ENCODE measurements at places on chromosomes 4 and X. TPM values are rescaled to one million over a fixed set of nuclear protein-coding genes. Genes with fewer than 3 reads are reported as not detected.

The ADAMTS3 gene
- 3.0 TPM for total RNA-seq

The C4orf50 gene
- total RNA-seq = not detected

The NUP62CL gene
- total RNA-seq = not detected

The CFP gene
- total RNA-seq = 0.60 TPM

The ENPP6 gene
- total RNA-seq = not detected

The STPG2 gene
- total RNA-seq = 0.77 TPM

The CNGA1 gene
- not detected for total RNA-seq

The LDOC1 gene
- 28.6 TPM for total RNA-seq

The PF4V1 gene
- not detected for total RNA-seq

The POLN gene
- 9.1 TPM for total RNA-seq

The CPZ gene
- total RNA-seq = 22.2 TPM

The TBC1D9 gene
- total RNA-seq = 46.5 TPM

The PIM2 gene
- 5.1 TPM for total RNA-seq

The UCP1 gene
- not detected for total RNA-seq

The NPY2R gene
- total RNA-seq = not detected

The HSPA4L gene
- total RNA-seq = 4.0 TPM

The CTAG1A gene
- total RNA-seq = not detected

The XAGE1A gene
- not detected for total RNA-seq

The SUPT20HL2 gene
- not detected for total RNA-seq

The DIPK2B gene
- total RNA-seq = not detected

The SOWAHB gene
- total RNA-seq = 2.6 TPM

The PARM1 gene
- total RNA-seq = 1.0 TPM

The TMEM156 gene
- 0.32 TPM for total RNA-seq

The ASB5 gene
- total RNA-seq = not detected

The MFAP3L gene
- 6.8 TPM for total RNA-seq

The FAT4 gene
- 17.7 TPM for total RNA-seq

The PNMA6F gene
- not detected for total RNA-seq

The STATH gene
- total RNA-seq = not detected

The NPNT gene
- total RNA-seq = 2.7 TPM

The IQSEC2 gene
- total RNA-seq = 8.2 TPM

The PPEF2 gene
- not detected for total RNA-seq

The EXOC1L gene
- total RNA-seq = not detected

The EVC2 gene
- 2.8 TPM for total RNA-seq

The TMPRSS11D gene
- total RNA-seq = not detected

The CXCL3 gene
- 0.20 TPM for total RNA-seq

The PHOX2B gene
- not detected for total RNA-seq

The MAML3 gene
- total RNA-seq = 7.2 TPM

The SMARCA5 gene
- total RNA-seq = 55.4 TPM

The STAP1 gene
- not detected for total RNA-seq

The ZNF157 gene
- 0.15 TPM for total RNA-seq

The IRS4 gene
- total RNA-seq = not detected

The TXK gene
- total RNA-seq = not detected

The AMTN gene
- not detected for total RNA-seq

The CT45A1 gene
- not detected for total RNA-seq

The GPR82 gene
- not detected for total RNA-seq
